ENCODE measurements at places on chromosomes 11 and 22.
A peak's percentile ranks its signal among the peaks of the same experiment; 100 is the strongest.

DNA sequence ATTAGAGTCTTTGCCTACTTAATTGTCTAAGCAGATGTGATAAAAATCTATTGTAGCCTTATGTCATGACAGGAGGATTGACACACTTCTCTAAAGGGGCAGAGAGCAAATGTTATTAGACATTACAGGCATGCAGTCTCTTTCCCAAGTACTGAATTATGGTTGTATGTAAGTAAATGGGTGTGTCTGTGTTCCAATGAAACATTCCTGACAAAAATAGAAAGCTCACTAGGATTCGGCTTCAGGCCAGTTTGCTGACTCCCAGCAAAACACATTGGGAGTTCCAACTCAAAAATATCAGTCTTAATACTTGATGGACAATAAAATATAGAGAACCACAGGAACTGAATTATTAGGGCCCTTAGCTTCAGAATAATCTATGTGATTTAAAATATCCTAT is 1480.4 kb downstream of the FAM181B start:
- DNase-seq, result no peak

GRCh38 chr11:2839395-2839943 is 46.1 kb downstream of the CDKN1C start:
- no peak for DNase-seq

- no peak for DNase-seq
Observed at GRCh38 chr11:117827521-117828511, 3.3 kb upstream of the FXYD2 start.

- no peak for DNase-seq
Observed at GRCh38 chr11:95816037-95816436, 25.7 kb downstream of the CEP57 start.

DNA sequence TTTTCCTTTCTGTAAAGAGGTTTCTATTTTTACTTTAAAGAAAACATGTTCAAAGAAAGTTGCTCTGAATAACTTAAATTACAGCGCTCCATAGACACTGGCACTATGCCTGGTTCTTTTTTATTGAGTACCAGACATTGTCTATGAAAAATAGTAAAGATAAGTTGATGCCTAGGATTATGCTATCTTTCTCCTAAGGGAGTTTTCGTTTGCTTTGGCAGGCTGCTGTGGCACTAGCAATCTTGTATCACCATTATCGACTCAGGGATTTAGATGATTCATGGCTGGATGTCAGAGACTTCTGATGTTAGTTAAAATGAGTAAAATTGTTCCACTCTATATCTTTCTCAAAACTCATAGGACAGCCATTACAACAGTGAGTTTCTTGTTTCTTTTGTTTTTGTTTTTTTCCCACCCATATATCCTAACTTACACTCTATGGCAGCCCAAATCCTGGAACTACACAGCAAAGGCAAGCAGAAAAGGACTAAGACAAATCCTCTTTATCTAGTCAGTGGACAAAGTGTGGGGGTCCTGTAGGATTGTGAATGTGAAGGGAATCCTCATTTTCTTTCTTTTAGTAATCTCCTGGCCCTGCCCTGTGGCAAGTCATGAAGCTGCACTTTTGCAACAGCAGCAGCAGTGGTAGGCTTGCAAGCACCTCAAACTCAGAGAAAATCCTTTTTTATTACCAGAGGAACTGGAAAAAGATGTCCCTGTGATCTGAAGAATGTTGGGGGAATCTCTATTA is 20.7 kb downstream of the SLN start:
- DNase-seq, result no peak

DNA sequence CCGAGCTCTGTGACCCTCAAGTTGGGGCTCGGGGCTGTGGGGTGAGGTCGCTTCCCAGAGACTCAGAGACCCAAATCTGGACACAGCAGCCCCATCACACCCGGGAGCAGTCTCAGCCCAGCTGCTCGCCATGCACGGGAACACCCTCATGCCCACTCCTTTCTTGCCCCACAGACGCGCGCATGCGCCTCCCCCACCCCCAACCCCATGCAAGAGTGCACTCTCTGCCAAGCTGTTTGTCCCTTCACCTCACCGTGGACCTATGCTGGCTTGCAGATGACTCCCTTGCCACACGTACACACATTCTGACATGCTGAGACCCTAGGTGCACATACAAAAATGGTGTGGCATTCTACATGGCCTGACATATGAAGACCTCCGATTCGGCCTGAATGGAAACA is 478 bp upstream of the CD248 start:
- no peak for DNase-seq

GRCh38 chr22:50531546-50531961 is 1.7 kb upstream of the TYMP start:
- no peak for DNase-seq

DNA sequence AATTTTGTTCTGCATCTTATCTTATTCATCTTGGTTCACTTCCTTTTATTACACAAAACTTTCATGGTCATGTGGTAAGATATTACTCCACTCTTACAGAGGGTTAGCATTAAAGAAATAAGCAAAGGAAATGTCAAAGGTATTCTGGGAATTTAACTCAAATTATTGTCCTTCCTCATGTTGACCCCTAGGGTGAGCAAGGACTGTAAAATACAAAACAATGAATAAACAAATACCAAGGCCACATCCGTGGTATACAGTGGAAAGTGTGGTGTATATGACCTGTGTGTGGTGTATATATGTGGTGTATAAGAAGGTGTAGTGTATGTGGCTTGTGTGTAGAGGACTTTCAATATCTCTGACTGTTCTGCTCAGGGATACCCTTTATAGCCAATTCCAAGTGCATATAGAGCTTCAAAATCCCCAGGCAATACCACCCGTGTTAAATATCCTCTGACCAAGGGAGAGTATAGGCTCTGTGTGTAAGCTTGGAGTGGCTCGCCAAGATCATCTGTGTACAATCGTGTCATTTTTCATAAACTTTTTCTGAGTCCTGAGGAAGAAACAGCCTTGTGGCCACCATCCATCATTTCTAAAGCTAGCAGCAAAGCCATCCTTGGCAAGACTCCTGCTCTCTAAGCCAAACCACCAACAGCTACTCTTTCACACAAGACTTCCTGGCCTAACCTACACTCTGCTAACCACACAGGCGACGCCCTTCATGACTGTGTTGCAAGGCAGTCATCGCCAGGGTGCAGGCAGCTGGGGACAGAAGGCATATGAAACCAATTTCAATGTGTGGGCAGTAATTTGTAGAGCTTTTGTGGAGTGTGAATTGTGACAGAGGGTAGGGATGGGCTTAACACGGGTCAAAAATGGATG is 548.0 kb downstream of the ETS1 start:
- no peak for DNase-seq

DNA sequence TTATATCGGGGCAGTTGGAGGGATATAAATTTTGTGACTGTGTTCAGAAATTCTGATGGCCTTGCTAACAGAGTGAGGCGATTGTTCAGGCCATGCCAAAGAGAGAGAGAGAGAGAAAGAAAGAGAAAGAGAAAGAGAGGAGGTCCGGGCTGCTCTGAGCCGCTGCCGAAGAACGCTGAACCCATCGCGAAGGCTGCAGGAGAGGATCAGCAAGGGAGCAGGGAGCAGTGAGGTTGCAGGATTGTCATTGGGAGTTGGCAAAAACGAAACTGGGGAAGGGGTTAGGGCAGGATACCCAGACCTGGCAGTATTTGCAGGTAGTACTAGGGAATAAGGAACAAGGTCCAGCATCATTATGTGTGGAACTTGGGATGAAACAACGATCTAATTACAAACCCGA is 537.1 kb downstream of the INSC start:
- no peak for DNase-seq

DNA sequence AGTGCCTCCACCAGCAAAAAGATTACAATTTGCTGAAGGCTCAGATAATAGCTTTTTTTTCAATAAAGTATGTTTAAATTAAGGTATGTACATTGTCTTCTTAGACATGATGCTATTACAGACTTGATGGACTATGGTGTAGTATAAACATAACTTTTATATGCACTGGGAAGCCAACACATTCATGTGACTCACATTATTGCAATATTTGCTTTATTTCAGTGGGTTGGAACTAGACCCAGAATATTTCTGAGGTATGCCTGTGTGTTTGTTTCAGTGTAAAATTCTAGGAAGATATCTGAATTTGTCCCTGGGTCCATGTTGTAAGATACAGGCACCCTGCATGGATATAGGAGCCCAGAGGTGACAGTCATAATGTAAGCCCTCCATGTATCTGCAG is 120.0 kb upstream of the BDNF start:
- DNase-seq, result no peak

DNA sequence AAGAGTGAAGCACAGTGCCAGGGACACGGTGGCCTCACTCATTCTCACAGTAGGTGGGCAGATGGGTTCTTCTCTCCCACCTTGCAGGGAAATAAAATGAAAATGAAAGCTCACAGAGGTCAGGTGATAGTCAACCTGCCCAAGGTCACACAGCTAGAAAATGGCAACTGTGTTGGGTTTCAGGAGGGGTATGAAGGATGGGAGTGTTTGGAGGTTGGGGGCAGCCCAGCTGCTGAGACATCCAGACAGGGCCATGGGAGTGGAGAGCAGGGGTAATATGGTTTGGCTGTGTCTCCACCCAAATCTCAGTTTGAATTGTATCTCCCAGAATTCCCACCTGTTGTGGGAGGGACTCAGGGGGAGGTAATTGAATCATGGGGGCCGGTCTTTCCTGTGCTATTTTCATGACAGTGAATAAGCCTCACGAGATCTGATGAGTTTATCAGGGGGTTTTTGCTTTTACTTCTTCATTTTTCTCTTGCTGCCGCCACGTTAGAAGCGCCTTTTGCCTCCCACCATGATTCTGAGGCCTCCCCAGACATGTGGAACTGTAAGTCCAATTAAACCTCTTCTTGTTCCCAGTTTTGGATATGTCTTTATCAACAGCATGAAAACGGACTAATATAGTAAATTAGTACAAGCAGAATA is 247.0 kb downstream of the TENM4 start:
- no peak for DNase-seq

DNA sequence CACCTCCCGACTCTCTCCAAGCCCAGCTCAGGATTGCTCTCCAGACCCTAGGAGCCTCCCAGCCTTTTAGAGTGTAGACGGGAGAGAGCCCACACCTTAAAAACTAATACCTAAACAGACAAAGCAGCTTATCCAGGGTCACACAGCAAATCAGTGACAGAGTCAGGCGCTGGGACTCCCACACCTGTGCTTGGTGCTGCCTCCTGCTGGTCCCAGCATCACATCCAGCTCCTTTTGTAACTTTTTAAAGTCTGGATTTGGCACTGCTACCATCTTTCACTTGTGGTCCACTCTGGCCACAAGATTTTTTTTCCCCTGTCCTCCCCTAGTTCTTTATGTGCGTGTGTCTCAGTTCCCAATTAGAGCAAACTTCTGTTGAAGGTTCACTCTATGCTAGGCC is 4.7 kb downstream of the ANO1 start:
- no peak for DNase-seq

- no peak for DNase-seq
Observed at GRCh38 chr11:108239076-108239475, 16.2 kb downstream of the ATM start.

DNA sequence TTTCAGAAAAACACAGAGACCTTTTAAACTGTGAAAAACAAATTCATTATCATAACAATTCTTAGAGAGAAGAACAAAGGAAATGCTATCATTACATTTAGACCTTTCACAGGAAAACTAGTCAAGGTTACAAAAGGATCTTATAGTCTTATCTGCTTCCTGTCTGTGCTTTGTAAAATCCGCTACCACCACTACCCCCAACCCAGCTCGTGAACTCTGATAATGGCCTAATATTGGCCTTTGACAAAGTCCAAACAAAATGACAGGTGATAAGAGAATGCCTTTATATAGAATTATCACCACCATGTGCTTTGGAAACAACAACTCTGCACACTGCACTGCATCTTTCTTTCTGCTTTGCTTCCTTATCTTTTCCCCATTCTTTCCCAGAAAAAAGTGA is 272.5 kb downstream of the SBF2 start:
- no peak for DNase-seq

- peak; percentile 69 for DNase-seq
Observed at GRCh38 chr11:65419772-65420481, 2.7 kb upstream of the NEAT1 start.

DNA sequence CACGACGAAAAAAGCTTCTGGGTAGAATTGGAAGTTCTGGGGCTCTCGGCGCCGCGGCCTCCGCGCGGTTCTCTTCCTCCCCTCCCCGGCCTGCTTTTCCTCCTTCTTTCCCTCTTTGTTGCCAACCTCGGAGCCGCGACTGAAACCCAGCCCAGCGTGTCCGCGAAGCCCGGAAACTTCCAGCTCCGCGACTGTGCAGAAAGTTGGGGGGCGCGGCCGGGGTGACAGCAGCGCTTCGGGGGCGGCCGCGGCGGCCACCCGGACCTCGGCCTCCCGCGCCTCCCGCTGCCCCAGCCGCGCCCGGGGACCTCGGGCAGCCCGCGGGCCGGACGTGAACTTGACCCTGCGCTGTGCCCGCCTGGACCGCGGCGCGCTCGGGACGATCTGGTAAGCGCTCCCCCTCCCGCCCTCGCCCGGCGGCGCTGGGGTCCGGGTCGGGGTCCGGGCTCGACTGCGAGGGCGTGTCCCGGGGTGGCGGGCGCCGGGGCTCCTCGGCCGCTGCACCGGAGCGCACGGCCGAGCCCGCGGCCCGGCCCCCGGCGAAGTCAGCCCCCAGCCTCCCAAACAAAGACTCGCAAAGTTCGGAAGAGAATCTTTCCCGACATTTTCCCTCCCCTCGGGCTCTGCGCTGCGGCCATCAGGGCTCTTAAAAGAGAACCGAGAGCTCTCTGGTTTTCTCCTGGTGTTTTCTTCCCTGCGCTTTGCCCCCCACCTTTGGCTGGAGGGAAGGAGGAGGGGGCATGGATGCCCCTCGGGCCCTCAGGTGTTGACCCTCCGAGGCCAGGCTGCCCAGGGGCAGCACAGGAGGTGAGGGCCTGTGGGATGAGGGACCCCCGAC is 67.9 kb upstream of the WNT7B start:
- no peak for DNase-seq

GRCh38 chr11:102266099-102266498 is 51.2 kb upstream of the BIRC3 start:
- DNase-seq, result no peak

DNA sequence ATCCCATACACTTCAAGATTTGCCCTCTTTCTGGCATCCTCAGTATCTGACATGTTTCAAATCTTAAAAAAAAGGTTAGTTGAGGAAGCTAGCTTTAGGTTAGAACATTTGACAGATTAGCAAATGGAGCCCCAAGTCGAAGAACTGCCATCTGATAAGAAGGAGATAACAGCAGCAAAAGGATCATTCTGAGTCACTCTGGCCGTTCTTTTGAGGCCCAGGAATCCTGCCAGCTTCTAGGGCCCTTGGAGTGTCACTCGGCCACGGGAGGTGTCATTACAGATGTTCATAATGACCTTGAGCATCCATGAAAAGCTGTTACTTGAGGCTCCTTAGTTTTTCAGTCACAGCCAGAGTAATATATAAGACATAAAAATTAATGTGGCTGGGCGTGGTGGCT is 132.1 kb upstream of the RASSF10 start:
- DNase-seq, result no peak

DNA sequence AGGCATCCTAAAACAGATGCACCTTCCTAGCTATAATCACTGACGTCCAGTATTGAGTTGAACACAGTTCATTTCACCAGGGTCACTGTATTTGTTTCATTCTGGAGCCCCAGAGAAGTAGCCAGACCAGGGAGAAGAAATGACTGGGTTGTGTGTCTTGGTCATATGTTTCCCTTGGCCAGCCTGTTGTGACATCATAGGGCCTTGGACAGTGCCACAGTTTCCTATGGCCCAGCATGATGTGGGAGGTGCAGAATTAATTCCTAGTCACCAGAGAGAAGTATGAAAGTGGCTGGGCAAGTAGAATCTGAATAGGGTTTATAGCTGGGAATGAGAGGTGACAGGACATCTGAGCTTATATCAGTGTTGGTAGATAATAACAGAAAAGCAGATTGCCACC is 84.0 kb upstream of the ZBED5 start:
- DNase-seq, result no peak

- DNase-seq, result no peak
Observed at GRCh38 chr11:74909385-74909784, 39.5 kb downstream of the XRRA1 start.

All from frontal cortex (tissue), 4 donors.